ENCODE measurements at places on chromosomes 1 and 21.

GRCh38 chr21:18007121-18007520 lies 188.0 kb upstream of the C21orf91 start:
- DNase-seq, result no peak

DNA sequence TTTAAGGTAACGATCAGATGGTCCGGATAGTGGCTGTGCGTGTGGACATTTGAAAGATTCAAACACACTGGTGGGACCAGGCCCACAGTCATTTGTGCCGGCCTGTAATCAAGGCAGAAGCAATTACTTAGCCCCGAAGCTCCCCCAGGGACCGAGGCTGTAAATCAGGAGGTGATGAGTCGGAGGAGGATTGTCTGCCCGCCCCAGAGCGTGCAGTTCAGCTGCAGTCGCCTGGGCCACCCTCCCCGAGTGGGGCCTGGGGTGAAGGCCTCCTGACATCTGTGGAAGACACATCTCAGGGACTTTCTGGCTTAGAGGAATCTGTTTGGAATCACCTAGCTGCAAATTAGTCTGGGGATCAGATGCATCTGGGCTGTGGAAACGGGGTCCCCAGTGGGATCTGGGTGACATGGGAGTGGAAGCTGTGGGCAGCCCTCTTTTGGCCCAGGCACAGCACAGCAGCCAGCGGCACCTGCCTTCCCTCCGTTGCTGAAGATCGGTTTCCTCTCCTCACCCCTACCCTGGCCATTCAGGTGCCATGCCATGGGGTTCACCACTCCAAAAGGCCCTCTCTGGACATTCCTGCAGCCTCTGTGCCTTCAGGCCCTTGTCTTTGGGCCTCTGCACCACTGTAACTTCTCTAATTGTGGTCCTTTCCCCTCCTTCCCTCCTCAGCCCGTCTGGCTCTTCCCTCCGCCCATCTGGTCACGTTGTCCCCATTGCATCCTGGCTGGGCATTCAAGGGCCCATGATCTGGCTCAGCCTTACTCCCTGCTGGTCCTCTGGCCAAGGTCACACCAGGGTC lies 25.7 kb downstream of the LHX4 start:
- DNase-seq, result no peak

DNA sequence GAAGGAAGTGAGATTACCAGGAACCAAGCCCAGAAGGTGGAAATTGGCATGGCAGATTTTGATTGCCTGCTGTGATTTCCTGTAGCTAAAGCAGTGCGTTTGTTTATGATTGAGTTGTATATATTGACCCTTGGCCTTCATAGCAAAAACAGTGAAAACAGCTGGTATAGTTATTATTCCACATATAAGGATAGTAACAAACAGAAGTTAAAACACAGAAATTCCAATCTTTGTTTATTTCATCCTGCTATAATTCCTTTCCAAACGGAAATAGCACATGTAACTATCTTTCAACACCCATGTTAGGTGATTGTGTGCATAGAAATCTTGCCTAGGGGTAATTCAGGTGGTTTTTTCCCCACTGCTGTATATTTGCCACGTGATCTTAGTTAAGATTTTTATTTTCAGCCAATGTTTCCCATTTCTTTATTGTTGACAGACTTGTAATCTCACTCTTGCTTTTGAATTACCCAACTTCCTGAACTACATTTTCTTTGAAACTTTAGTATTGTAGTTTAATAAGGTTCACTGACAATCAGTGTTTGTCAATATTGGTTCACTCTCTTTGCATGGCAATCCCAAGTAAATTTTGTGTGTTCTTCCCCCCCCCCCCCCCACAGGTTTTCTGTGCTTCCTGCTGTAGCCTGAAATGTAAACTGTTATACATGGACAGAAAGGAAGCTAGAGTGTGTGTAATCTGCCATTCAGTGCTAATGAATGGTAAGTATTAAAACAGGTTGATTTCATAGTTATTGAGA lies 102.7 kb downstream of the CC2D1B start:
- no peak for DNase-seq

- peak; percentile 29 for DNase-seq
Measured at GRCh38 chr1:53362270-53362669, 34.4 kb upstream of the LRP8 start.

DNA sequence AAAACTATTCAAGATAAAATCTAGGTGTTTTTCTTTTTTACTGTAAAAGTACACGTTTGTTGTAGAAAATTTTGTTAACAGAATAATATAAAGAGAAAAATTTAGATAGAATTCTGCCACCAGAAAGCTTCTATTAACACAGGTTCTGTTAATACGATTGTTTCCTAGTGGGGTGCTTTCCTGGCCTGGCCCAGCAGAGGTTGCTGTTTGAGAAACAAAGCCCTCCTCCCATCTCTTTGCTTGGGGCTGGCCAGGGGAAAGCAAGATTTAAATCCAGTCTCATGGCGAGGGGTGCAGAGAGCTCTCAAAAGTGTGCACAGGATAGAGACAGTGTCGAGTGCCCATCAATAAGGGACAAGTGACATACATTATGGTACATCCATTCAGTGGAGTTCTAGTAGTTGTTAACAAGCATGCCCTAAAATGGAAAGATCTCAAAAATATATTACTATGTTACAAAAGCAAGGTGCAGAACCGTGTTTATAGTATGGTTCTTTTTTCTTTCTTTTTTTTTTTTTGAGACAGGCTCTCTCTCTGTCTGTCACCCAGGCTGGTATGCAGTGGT lies 14.6 kb upstream of the ACBD3 start:
- DNase-seq, result no peak

DNA sequence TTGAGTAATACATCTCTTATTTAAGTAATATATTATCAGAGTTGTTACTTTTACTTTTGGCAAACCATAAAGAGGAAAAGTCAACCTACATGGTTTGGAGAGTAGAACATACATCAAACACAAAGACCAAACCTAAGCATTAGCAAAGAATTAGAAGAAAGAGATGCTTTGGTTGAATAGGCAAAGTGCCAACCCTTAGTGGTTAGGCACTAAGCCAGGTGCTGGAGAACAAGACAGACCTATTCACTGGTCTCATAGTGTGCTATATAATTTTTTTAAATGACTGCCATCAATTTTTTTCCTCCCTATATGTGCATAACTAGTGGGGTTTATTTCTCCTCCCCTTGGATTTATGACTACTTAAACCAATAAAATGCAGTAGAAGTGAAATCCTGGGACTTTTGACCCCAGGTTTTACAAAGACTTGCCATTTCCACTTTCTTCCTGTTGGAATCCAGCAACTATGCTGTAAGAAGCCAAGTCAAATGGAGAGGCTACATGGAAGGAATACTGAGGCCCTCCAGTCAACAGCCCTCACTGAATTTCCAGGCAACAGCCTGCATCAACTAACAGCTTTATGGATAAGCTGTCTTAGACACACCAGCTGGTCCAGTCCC lies 69.8 kb upstream of the HAO2 start:
- no peak for DNase-seq

GRCh38 chr1:181541947-181542346 lies 58.6 kb downstream of the CACNA1E start:
- DNase-seq, result no peak

DNA sequence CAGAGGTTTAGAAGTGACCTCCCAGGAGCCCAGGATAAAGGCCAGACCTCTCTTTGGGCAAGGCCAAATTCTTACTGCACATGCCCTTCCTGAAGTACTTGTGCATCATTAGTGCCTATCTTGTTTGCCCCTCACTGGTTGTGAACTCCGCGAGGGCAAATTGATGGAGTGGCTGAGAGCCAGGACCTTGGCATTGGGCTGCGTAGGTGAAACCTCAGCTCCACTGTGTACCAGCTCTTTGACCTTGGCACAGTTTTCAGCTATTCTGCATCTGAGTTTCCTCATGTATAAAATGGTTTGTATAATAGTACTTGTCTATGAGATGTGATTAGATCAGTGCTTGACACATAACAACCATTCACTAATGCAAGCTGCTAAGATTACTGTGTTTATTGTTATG lies 11.5 kb downstream of the OTUD3 start:
- DNase-seq, result no peak

GRCh38 chr1:89629146-89629545 lies 3.8 kb upstream of the LRRC8C start:
- DNase-seq, result no peak

- no peak for DNase-seq
Measured at GRCh38 chr1:110347182-110347893, 8.2 kb downstream of the RBM15 start.
